ENCODE measurements at places on chromosomes 7 and 10. TPM values are rescaled to one million over a fixed set of nuclear protein-coding genes. Genes with fewer than 3 reads are reported as not detected.

TMEM176A gene
- 11.4 TPM for total RNA-seq

GRCh38 chr7:27303026-27303425, 60.4 kb downstream of the EVX1 start:
- H3K4me3 ChIP-seq: no peak overlapping the region
- H3K36me3 ChIP-seq: no peaks in the 10 kb centered on the region
- H3K27ac ChIP-seq: no peak overlapping the region
- no peak for DNase-seq
- no peaks in the 10 kb centered on the region for H3K4me1 ChIP-seq
- H3K27me3 ChIP-seq: no peaks in the 10 kb centered on the region

DNA sequence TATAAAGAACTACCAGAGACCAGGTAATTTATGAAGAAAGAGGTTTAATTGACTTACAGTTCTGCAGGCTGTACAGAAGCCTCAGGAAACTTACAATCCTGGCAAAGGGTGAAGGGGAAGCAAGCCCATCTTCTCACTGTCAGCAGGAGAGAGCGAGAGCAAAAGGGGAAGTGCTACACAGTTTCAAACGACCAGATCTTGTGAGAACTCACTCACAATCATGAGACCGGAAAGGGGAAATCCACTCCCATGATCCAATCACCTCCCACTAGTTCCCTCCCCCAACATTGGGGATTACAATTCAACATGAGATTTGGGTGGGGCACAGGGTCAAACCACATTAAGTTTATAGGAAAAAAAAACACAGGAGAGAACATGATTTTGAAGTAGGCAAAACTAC, 222.1 kb upstream of the SHH start:
- no peak overlapping the region for H3K4me3 ChIP-seq
- no peak overlapping the region for H3K27ac ChIP-seq
- H3K27me3 ChIP-seq: no peaks in the 10 kb centered on the region
- H3K4me1 ChIP-seq: no peaks in the 10 kb centered on the region

CYP2C8 gene
- total RNA-seq: 0.44 TPM
